ENCODE measurements at places on chromosomes 3 and 15.

GRCh38 chr3:123263941-123264340 is 62.2 kb downstream of the SEC22A start:
- no peak for DNase-seq

DNA sequence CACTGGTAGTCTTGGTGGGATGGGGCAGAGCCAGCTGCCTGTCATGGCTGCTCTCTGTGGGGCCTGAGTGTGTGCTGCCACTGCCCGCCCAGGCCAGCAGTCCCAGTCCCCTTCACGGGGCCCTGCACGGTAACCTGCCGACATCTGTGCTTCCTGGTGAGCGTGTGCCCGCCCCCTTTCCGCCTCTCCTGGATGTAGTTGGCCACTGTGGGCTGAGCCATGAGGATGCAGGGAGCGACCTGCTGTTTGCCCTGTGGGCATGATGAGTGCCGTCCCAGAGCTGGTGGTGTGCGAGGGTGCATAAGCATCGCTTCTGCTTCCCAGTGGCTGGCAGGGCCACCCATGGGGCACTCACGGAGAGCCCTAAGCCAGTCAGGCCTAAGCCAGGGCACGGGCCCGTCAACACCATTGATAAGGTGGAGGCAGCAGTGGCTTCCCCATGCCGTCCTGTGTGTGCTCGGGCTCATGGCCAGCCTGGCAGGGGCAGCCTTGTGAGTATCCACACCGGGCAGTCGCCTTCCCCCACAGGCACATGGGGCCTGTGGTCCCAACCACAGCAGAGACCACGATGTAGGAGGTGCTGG is 14.6 kb downstream of the PLXNA1 start:
- no peak for DNase-seq

DNA sequence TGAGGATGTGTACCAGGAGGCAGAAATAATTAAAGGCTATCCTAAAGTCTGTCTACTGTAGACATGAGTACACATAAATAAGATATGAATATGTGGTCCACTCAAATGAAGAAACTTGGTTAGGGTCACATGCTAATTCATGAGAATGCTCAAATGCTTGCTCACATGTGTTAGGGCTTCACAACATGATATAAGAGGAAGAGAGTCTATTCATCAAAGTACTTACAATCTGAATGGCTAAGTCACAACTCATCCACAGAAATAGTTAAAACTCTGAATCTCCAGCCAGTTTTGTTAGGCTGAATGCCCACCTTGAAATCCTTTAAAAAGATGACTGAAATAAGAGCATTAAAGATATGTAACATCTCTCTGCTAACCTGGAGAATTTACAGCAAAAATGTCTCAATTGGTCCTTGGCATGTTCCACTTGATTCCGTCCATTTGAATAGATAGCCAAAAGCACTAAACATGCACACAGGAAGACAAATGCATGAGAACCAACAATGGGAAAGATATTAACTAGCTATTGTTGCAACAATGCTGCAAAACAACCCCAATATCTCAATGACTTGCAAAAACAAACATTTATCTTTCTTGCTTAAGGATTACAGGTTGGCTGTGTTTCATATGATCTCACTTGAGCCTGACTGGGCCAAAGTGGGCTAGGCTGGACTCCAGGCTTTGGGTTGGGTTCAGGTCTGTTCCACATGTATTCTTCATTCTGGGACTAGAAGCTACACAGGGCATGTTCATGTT is 10.6 kb upstream of the TBC1D5 start:
- DNase-seq, result no peak

DNA sequence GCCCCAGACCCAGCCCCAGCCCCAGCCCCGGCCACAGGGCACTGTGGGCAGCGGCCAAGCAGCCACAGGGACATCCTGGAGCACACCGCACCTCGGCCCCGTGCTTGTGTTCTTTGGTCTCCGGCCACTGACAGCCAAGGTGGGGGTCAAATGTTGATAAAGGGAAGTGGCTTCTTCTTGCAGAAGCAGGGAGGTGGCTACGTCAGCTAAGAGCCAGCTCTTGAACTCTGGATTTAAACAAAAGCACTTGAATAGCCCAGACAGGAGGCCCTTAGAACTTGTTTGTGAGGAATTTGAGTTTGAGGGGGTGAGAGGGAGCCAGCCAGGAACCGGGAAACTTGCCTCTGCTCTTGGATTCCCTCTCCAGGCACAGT is 135.8 kb upstream of the ABHD17C start:
- no peak for DNase-seq

GRCh38 chr15:99961011-99961441 is 227.8 kb upstream of the LYSMD4 start:
- DNase-seq, result peak; percentile 56

- no peak for DNase-seq
Measured at GRCh38 chr3:143831994-143832393, 16.3 kb downstream of the SLC9A9 start.

Data from PC-3 (cell line).